ENCODE measurements at places on chromosomes 4 and X.

GRCh38 chr4:105369988-105370387 lies 103.9 kb downstream of the PPA2 start:
- DNase-seq: no peak

- no peak for DNase-seq
Observed at GRCh38 chrX:132591719-132592275, 103.0 kb upstream of the MBNL3 start.

DNA sequence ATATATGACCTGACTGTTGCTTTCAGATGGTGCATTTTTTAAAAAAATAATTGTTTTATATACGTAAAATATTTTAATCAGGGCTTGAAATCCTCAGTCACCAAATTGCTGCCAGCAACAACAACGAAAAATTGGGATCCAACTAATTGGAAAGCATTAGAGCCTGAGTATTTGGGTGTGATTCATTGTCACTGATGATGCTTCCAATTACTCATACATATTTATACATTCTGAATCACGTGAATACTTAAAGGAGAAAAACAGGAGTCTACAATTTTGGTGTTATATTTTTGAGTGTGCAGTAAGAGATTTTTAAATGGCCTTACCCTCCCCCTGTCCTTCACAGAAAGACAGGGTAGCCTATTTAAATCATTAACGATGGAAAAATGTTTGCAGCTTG lies 765.6 kb upstream of the TENM3 start:
- DNase-seq: no peak

- no peak for DNase-seq
Observed at GRCh38 chr4:149029056-149029651, 586.9 kb upstream of the NR3C2 start.

DNA sequence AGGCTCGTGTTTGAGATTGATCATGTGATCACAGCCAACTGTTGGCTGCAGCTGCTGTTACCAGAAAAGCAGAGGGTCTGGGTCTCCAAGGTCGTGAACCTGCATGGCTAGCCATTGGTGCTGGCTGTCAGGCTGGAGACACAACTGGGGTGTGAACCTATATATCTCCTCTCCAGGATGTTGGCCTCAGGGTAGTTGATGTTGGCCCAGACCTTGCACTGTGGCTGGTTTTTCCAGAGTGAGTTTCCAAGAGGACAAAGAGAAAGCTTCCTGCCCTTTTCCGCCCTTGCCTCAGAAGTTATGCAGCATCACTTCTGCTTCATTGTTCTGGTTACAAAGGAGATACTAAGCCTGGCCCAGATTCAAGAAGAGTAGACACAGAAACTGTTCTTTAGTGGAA lies 607.8 kb upstream of the HS3ST1 start:
- no peak for DNase-seq

DNA sequence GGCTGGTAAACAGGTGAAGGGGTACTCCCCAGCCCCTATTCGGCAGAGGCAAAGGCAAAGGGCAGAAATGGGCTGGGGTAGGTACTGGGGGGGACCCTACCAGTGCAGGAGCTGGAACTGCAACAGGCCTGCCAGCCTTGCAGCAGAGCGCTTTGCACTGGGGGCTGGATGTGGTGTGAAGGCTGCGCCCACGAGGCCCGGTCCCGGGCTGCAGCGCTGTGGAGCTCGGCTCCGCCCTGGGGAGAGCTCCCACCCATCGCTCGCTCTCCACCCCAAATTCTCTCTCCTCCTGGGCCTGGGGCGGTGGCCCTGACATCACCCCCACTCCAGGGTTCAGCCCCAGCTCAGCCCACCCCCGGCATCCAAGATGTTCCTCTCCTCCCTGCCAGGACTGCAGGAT lies 24.2 kb downstream of the IQSEC2 start:
- no peak for DNase-seq

GRCh38 chrX:103549916-103550315 lies 30.6 kb upstream of the RAB40A start:
- no peak for DNase-seq

- no peak for DNase-seq
Observed at GRCh38 chr4:7430368-7430964, 4.3 kb downstream of the PSAPL1 start.

DNA sequence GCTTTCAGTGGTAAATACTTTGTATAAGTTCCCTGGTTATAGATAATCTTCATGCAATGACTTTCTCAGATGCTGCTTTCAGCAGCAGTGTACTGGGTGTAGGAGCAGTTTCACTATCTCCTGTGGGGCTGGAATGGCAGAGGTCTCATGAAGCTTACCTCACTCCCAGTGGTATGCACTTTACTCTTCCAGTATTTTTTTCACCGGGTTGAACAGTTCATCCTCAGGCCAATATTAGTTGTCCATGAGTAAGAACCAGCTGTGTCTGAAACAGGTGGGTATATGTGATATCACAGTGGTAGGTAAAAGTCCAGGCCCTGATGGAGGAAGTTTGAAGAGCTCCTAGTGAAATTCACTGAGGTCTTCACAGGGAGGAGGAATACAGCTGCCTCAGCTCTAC lies 351.5 kb upstream of the EMCN start:
- no peak for DNase-seq

GRCh38 chrX:96102997-96103396 lies 581.6 kb upstream of the DIAPH2 start:
- no peak for DNase-seq

GRCh38 chr4:178448372-178449035 lies 1006.3 kb upstream of the AGA start:
- no peak for DNase-seq

- no peak for DNase-seq
Observed at GRCh38 chr4:84915396-84915780, 51.1 kb downstream of the WDFY3 start.

GRCh38 chr4:177478496-177478895 lies 36.3 kb upstream of the AGA start:
- no peak for DNase-seq
